Heart left ventricle (tissue), 16 donors: ENCODE measurements at places on chromosomes 6 and 20. TPM values are rescaled to one million over a fixed set of nuclear protein-coding genes. Genes with fewer than 3 reads are reported as not detected.

Gene MOXD1
- 3.3 TPM for total RNA-seq

Gene NMBR
- total RNA-seq: 0.67 TPM

Gene TAGAP
- total RNA-seq: 0.51 TPM

Gene RING1
- 31.4 TPM for total RNA-seq

DNA sequence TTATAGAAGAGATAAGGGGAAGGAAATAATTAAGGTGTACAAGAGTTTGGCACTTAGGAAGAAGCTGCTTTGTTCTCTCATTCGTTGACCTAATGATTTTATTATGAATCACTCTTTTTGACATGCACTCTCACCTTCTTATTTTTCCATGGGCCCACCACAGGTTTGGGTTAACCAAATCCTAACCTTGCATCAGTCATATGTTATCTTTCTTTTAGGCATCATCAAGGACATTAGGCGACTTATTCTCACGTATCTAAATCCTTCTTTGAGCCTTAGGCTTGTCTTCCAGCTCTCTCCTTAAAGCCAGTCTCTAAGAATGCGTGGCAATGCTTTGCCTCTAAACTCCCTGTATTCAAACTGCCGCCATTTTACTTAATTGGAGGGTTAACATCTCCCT lies 58.3 kb downstream of the TNFRSF21 start:
- DNase-seq: no peak

DNA sequence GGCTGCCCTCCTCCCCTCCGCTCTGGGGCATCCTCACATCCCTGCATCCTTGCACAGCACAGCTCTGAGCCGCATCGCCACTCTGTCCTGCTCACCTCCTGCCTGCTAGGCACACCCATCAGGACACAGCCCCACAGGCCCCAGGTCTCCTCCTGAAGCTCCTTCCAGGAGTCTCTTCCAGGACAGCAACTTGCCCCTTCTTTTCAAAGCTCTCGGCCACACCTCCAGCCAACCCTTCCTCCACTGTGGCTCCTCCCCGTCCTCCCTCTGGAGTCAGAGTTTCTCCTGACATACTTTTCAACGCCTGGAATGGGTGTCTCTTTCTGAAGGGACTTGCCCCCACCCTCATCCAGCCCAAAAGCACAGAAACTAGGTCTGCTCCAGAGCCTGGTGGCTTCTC lies 77.3 kb downstream of the SLC23A2 start:
- no peak for DNase-seq

Gene RRAGD
- total RNA-seq: 82.5 TPM

GRCh38 chr20:45044084-45044573 lies 56.8 kb downstream of the KCNS1 start:
- no peak for DNase-seq

Gene EIF2S2
- 44.7 TPM for total RNA-seq

- DNase-seq: no peak
Measured at GRCh38 chr20:57106692-57107091, 159.7 kb downstream of the BMP7 start.

Gene TMEM63B
- total RNA-seq: 41.1 TPM

Gene ID4
- 2.1 TPM for total RNA-seq

GRCh38 chr20:46157625-46158024 lies 39.5 kb downstream of the CD40 start:
- no peak for DNase-seq

DNA sequence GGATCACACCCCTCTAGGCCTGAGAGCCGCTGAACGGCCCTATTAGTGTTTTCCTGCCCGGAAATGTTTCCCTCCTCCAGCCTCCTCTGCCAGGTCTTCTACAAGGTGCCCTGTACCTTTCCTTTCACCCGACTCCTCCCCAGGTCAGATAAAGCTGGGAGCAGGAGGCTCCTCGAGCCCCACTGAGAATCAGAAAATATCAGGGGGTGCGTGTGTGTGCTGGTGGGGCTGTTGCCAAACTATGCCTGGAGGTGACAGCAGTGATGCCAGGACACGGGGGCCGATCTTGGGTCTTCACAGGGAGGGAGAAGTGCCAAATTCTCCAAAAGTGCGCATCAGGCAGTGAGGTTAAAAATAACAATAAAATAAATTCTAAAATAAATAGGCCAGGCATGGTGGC lies 222.8 kb upstream of the RREB1 start:
- no peak for DNase-seq

- DNase-seq: no peak
Measured at GRCh38 chr20:60693496-60694133, 558.4 kb upstream of the CDH4 start.

DNA sequence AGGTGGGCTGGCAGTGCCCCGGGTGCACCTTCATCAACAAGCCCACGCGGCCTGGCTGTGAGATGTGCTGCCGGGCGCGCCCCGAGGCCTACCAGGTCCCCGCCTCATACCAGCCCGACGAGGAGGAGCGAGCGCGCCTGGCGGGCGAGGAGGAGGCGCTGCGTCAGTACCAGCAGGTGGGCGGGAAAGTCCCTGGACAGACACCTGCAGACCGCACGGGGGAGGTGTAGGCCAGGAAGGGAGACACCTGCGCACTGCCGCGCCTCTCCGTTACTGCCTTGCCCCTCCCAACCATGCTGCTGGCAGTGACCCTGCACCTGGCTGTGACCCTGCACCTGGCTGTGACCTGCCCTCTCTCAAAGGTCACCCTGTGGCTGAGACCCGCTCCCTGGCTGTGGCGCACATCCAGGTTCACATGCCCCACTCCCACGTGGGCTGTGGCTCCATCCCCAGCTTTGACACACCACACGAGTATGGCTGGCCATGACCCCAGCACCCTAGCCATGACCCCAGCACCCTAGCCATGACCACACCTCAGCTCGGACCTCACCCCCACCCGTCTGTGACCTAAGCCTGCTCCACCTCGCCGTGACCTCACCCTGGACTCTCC lies 11.6 kb downstream of the RBCK1 start:
- DNase-seq: no peak

Gene MAD2L1BP
- 26.3 TPM for total RNA-seq

DNA sequence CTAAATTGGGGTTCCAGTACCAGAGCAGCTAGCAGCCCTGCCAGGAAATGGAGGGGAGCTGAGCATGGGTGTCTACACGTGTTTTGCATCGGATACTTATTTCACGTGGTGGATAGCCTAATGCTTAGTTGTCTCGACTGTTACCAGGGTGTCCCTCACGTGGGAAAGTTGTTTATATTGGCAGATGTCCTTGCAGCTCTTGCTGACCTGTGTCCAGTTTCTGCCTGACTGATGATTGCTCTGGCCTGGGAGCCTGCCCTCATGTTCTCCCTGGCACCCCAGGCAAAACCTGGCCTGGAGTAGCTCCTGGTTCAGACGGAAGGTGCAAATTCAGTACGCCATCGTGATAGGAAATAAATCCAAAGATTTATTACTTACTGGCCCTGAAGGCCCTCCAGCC lies 11.8 kb upstream of the FERMT1 start:
- DNase-seq: no peak

DNA sequence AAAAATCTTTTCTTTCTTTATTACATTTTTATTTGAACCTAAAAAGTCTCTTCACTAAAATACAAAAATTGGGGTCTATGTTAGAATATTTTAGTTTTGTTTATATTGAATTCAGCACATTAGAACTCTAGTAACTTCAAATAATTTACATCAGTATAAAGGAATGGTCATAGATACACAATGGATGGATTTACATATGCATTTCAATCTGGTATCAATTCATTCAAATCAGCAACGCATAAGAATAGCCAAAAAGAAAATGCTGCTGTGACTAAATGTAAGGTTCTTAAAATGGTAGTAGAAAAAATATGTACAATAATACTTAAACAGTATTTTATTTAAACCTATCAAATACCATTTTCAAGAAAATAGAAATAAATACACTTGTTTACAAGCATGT lies 47.6 kb upstream of the MANEA start:
- no peak for DNase-seq

- no peak for DNase-seq
Measured at GRCh38 chr6:56002336-56002735, 126.9 kb upstream of the BMP5 start.

- no peak for DNase-seq
Measured at GRCh38 chr6:67345946-67346345, 1289.1 kb upstream of the ADGRB3 start.

Gene TGM2
- 271 TPM for total RNA-seq

DNA sequence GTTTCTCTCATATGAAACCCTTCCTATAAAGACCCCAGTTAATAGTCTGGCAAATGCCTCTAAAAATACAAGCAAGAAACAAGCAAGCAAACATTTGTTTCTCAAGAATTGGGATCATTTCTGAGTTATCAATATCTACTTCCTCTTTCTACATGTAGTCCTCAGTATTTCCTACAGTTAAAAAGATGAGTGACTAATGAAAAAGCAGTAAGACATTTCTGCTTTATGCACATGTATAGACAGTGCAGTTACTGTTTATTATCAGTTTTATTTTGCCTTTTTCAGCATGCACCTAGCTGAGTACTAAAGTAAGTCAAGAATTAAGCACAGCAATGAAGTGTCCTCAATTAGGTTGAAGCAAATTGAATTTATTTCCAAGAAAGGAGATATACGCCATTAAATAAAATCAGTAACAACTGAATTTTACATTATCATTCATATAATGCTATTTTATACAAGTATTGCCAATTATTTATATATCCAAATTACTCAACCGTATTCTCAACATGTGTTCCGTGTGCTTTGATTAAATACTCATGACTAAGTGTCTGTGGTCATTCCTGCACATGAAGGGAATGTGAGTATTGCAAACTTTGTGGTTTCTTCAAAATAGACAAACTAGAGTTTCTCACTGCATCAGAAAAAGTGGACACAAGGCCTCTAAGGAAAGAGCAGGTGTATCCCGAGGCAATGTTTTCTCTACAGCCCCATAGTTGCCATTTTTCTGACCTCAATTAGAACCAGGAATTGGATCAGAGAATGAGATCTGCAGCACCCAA lies 159.3 kb upstream of the MARCKS start:
- no peak for DNase-seq

DNA sequence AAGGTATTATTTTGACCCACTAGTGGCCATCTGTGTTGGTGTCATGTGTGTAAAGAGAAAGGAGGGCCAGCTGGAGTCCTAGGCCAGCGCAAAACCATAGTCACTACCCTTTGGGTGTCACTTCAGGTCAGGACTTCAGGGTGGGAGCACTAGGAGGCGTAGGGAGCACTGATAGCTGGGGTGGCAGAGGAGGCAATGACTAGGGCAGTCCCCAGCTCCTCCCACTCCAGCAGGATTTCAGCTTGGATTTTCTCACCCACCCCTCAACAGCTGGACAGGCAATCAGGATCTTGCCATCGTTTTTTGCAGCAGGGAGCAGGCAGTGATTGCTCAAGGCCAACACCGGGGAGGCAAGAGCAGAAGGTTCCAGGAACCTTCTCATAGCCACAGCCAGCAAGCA lies 4.2 kb upstream of the HLA-DOA start:
- no peak for DNase-seq

DNA sequence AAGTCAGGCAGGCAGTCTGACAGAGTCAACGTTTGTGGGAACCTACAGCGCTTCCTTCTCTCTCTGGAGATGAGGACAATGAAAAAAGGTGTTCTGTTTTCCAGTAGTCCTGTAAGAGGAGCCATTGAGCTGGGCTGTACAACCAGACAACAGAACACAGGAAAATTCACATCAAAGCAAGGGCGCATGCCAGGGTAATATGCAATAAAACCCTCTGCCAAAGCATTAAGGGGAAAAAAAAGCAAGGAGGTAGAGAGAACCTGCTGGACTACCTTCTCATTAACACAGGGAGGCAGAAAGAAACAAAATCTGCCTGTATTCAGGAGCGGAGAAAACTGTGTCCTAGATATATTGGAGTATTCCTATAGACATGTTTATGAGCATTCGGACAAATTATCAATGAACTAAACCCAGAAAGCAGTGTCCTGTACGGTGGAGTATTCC lies 1.3 kb downstream of the RNF24 start:
- no peak for DNase-seq

GRCh38 chr6:132190815-132191175 lies 210.5 kb downstream of the MOXD1 start:
- no peak for DNase-seq

Gene GPR63
- 1.9 TPM for total RNA-seq

DNA sequence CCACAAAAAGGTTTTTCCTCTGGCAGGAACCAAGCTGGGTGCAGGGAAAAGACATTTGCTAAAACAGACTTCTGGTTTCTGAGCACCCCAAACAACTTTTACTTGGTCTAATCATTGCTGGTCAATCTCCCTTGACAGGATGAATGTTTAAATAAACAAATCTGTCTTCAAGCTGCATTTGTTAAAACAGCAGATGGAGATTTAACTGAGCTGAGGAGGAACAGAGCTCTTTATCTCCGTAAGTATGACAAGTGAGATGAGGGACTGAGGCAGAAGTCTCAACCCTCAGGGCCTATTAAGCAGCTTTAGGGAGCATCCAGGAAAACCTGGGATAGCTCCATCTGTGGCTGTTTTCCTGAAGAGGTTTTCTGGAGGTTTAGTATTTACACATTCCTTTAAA lies 40.6 kb downstream of the NINL start:
- no peak for DNase-seq

- DNase-seq: peak; percentile 76
Measured at GRCh38 chr6:28981833-28982475, 23.2 kb downstream of the ZNF311 start.

DNA sequence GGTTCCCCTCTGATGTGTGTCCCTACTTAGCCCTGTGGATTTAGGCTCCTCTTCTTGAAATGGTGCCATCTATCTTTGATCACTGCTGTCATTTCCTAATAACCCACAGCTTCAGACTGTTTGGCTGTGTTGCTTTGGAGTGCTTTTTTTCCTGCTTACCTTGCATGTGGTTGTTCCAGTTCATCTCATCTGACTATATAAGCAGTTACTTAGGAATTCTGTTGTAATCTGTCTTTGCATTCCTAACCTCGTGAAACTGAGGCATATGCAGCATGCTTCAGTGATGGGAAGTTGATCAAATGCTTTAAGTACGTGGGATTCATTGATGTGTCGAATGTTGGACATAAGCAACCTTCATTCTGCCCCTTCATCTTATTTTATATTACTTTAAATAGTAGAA lies 115.8 kb upstream of the FLRT3 start:
- DNase-seq: no peak

Gene HLA-DQA1
- total RNA-seq: not detected

DNA sequence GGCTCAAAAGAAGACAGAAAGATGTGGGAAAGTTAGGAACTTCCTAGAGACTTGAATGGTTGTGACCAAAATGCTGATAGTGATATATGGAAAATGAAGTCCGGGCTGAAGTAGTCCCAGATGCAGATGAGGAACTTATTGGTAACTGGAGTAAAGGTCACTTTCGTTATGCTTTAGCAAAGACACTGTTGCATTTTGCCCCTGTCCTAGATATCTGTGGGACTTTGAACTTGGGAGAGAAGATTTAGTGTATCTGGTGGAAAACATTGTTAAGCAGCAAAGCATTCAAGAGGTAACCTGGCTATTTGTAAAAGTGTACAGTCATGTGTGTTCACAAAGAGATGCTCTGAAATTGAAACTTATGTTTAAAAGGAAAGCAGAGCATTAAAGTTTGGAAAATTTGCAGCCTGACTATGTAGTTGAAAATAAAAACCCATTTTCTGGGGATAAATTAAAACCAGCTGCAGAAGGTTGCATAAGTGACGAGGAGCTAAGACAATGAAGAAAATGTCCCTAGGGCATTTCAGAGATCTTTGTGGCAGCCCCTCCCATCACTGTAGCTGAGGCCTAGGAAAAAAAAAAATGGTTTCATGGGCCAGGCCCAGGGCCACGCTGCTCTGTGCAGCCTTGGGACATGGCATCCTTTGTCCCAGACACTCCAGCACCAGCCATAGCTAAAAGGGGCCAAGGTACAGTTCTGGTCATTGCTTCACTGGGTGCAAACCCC lies 1692.2 kb downstream of the HACE1 start:
- no peak for DNase-seq

Gene SMLR1
- total RNA-seq: not detected

Gene GLP1R
- total RNA-seq: 2.4 TPM

GRCh38 chr6:38420207-38420606 lies 219.5 kb downstream of the BTBD9 start:
- DNase-seq: no peak

Gene AP5S1
- total RNA-seq: 12.0 TPM

Gene LY6G6D
- total RNA-seq: not detected
